ENCODE measurements at places on chromosomes 1 and 21.

- DNase-seq: no peak
These were observed 14.0 kb upstream of the TRIM63 start for GRCh38 chr1:26081267-26082019.

- DNase-seq: no peak
These were observed 295.2 kb downstream of the DISC1 start for GRCh38 chr1:231921646-231922345.

DNA sequence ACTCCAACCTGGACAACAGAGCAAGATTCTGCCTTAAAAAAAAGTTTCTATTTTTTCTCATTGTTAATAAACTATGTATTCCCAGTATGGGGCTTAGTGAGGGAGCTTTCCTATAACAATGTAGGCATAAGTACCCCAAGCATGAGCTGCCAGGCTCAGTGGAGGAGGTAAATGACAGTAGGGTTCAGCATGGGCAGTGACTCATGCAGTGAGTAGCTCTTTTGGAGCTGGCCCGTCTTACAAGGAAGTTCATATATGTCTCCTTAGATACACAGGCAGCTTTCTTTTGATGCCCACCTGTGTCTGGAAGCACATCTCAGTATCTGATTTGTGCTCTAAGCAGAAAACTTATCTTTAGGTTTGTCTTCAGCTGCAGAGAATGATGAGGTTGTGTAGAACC is 57.9 kb downstream of the ZNF678 start:
- DNase-seq: no peak

DNA sequence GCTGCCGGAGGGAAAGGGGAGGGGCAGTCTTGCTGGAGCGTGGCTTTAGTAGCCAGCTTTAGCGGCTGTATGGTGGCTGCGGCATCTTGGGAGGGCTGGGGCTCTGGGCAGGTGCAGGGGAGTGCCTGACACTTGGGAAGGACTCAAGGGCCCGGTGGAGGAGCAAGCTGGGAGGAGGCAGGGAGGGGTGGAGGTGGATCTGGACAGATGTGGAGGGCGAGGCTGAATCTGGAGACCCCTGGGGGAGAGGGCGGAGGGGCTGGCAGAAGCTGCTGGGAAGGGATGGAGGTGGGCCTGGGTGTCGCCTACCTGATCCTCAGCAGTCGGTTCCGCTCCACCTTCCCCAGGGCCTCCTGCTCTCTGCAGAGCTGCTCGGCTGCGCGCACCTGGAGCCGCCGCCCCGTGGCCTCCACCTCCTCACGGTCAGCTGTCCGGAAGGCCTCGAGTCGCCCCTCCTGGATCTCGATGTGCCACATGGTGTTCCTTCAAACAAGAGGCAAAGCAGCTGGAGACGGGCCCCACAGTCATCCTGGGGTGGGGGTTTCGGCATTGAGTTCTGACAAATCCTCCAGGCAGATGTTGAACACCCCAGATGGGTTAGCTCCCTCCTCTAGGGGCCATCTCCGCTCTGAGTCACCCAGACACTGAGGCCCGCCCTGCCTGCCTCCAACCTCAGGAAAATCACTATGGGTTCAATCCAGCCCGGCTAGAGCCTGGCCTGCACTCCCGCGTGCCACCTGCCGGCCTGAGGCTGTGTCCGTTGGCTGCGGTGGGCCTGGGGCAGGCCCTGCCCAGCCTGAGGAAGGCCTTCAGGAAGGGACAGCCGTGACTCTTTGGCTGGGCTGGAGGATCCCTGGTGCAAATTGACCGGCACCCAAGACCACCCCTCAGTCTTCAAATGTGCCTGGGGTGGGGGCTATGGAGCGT is 29.6 kb downstream of the CFAP74 start:
- DNase-seq: no peak

DNA sequence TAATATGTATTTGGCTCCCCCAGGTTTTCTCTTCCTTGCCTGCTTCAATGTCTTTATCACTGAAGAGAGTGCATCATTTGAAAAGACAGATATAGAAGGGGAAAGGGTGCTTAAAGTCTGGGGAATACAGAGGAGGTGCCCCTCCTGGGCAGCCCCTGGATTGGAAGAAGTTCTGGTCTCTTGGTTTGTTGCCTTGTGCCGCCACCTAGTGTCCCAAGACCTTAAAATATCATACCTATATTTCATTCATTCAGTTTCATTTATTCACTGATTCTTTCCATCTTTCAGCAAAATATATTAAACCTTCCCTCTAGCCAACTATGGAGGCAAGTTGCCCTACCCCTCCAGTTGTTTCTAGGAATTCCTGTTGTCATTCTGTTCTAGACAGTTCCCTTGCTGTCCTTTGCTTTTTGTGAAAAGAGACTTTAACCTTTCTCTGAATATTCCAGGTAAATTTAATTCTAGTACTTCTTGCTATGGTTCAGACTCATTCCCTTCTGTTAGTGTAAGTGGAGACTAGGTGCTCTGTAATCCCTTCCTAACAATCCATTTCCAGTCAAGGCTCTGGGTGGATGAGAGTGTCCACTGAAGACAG is 56.1 kb downstream of the MEF2D start:
- DNase-seq: peak; percentile 33

DNA sequence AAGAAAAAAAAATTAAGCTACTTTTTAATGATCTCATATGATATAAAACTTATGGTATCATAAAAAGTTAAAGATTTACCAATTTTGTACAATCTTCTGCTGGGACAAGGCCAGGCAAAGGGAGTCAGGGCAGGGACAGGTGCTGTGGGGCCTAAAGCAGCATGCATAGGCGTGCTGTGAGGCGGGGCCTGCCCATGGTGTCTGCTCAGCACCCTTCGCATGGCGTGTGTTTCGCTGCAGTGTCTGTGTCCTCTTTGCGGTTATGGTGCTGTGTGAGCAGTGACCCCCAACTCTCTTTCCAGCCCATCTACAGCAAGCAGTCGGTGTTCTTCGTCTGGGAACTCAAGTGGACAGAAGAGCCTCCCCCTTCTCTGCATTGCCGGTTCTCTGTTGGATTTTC is 13.4 kb upstream of the PWP2 start:
- DNase-seq: no peak

- DNase-seq: no peak
These were observed 121.0 kb downstream of the TMEM53 start for GRCh38 chr1:44553127-44553758.

DNA sequence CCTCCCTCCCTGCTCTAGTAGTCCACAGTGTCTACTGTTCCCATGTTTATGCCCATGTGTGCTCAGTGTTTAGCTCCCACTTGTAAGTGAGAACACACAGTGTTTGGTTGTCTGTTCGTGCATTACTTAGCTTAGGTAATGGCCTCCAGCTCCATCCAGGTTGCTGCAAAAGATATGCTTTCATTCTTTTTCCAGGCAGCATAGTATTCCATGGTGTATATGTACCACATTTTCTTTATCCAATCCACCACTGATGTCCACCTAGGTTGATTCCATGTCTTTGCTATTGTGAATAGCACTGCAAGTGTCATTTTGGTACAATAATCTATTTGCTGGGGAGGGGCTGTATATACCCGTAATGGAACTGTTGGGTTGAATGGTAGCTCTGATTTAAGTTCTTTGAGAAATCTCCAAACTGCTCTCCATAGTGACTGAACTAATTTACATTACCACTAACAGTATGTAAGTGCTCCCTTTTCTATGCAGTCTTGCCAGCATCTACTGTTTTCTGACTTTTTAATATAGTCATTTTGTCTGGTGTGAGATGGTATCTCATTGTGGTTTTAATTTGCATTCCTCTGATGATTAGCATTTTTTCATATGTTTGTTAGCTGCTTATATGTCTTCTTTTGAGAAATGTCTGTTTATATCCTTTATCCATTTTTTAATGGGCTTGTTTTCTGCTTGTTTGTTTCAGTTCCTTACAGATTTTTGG is 191.9 kb upstream of the DMRTA2 start:
- DNase-seq: no peak

GRCh38 chr1:7511381-7511780 is 259.7 kb upstream of the VAMP3 start:
- no peak for DNase-seq

- DNase-seq: no peak
These were observed 41.2 kb upstream of the MAGOH start for GRCh38 chr1:53279296-53280200.

DNA sequence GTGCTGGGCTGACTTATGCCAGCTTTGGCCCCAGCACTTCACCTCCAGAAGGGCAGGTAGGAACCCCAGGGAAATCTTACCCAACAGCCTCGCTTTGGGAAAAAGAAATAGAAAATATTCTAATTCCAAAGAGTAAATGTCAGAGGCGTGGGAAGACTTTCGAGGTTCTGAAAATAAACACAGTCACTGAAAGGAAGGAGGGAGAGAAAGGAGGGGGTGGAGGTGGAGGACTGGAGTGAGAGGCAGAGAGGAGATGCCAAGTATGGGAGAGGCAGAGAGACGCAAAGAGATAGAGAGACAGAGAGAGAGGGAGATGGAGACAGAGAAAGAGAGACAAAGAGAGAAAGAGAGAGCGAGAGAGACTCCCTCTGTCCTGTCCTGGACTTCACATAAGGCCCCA is 395.0 kb downstream of the PTPRU start:
- no peak for DNase-seq

DNA sequence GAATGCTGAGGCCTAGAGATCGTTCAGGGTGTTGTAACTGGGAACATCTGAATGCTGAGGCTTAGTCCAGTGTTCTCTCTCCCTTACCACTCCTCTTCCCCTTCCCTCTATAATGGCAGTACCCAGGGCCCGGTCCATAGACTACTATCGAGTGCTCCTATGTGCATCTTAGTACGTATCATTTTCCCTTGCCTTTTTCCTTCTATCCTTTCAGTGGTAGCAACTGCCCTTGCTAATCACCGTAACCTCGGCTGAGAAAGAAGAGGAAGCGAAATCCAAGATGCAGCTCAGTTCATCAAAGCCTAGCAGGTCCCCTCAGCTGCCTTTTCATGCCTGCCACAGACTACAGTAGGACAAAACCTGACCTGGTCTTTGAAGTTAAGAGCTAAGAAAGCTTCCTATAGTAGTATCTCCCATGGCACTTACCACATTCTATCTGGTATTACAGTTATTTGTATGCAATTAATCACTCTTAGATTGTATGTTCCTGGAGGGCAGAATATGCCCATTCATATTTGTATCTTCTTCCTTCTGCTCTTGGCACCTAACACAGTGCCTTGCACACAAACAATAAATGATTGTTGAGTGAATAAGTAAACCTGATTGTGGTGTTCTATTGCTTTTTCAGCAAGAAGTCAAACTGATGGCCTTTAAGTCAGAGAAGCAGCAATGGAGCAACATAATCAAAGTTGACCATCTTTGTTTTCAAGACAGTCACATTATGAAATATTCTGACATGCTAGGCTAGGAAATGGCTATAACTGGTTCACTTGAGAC is 22.4 kb downstream of the CNIH4 start:
- no peak for DNase-seq

GRCh38 chr1:17122521-17123164 is 3.4 kb upstream of the PADI2 start:
- no peak for DNase-seq

DNA sequence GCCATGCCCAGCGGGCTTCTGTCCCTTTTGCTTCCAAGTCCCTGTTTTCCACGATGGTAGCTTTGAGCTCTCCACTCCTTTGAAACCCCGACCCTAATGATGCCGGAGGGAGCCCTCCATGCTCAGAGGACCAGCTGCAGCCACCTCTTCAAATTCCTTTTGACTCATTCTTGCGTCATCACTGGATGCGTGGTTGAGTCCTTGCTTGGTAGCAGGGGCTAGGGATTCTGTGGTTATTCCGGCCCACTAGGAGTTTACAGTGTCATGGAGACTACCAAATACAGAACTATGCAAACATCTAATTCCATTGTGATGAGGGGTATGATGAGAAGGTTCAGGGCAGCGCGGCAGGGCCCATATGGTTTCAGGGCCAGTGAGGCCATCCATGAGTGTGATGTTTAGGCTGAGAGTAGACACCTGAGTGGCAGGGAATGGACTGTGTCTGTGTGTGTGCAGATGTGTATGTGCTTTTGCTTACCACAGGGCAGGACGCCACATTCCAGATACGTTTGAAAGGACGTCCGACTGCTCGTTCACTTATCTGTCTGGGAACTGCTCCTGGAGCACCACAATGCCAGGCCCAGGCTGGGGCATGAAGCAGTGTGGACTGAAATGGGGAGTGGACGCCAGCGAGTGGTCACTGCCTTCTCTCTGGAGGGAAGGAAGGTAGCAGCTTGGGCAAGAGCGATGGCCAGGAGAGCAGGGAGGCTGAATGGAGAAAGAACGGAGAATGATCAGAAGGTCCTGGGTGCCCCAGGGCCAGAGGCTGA is 30.4 kb upstream of the ZBTB21 start:
- no peak for DNase-seq

- DNase-seq: no peak
These were observed 101.1 kb downstream of the MACF1 start for GRCh38 chr1:39305555-39305954.

DNA sequence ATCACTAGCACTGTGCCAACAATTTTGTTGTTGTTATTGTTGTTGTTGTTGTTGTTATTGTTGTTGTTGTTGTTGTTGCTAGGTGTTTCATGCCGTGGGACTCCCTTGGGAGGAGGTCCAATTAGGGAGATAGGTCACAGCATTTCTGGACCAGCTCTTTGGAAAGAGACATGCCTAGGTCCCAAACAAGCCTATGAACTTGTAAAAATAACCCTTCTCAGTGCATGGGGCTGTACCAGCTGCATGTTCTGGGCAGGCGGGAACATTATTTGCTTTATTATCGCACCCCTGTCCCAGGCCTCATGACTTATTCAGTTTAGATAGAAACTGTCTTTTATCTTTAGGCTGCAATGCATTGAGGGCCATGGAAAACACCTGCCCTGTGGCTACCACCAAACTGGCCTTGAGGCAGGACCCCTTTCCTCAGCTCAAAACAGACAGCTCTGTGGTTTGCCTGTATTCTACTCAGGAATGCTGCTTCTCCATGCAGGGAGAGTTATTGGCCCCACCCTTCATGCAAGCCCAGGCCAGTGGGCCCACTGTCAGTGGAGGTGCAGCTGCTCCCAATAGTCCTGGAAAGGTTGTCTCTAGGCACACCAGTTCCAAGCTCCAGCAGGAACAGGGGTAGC is 386.5 kb upstream of the BRINP3 start:
- no peak for DNase-seq

DNA sequence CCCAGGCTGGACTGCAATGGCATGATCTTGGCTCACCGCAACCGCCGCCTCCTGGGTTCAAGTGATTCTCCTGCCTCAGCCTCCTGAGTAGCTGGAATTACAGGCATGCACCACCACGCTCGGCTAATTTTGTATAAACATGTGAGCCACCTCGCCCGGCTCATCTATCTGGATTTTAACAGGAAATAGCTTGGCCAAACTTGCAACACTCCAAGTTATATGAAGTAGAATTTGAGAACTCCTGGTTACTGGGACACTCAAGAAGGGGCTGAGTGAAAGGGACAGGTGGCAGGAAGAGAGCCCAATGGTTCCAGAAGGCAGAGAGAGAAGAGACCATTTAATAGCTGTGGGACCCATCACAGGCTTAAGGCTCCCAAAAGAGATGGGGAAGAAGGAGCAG is 2.9 kb upstream of the GPX7 start:
- no peak for DNase-seq

GRCh38 chr1:36457691-36458090 is 6.5 kb downstream of the MRPS15 start:
- no peak for DNase-seq
